ENCODE measurements at places on chromosomes 12 and 14.

- DNase-seq = no peak
Measured at GRCh38 chr14:70269582-70269981, 80.8 kb upstream of the SLC8A3 start.

GRCh38 chr14:100577321-100577985 lies 9.8 kb downstream of the BEGAIN start:
- no peak for DNase-seq

DNA sequence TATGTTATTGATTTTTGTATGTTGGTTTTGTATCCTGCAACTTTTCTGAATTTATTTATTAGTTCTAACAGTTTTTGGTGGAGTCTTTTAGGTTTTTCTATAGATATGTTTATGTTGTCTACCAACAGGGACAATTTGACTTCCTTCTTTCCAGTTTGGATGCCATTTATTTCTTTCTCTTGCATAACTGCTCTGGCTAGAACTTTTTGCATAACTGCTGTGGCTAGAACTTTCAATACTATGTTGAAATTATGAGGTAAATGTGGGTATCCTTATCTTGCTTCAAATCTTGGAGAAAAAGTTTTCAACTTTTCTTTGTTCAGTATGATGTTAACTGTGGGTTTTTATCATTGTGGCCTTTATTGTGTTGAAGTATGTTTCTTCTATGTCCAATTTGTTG lies 39.9 kb upstream of the PLBD1 start:
- no peak for DNase-seq

- DNase-seq = no peak
Measured at GRCh38 chr14:28603606-28604005, 163.0 kb upstream of the FOXG1 start.

- no peak for DNase-seq
Measured at GRCh38 chr14:99426813-99427346, 53.8 kb downstream of the SETD3 start.

GRCh38 chr14:98959410-98959809 lies 312.6 kb downstream of the BCL11B start:
- DNase-seq = no peak

- DNase-seq = no peak
Measured at GRCh38 chr12:26266881-26267280, 71.5 kb downstream of the SSPN start.

DNA sequence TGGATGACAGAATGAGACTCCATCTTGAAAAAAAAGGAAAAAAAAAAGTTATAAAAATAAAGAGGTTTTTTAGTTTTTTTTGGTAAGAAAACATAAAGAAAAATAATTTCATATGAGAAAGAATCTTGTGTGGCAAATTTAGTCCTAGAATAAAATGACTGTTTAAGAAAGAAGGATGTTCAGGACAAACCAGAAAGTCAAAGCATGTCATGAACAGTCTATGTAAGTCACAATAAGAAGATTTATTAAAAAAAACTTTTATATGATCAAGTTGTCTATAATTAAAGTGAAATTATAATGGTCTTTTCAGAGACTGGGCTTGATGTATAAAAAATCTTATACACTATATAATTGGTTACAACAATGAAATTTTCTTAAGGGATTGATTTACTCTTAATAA lies 68.1 kb upstream of the HECTD1 start:
- DNase-seq = no peak

GRCh38 chr14:100107236-100107635 lies 42.0 kb downstream of the EVL start:
- DNase-seq = no peak

DNA sequence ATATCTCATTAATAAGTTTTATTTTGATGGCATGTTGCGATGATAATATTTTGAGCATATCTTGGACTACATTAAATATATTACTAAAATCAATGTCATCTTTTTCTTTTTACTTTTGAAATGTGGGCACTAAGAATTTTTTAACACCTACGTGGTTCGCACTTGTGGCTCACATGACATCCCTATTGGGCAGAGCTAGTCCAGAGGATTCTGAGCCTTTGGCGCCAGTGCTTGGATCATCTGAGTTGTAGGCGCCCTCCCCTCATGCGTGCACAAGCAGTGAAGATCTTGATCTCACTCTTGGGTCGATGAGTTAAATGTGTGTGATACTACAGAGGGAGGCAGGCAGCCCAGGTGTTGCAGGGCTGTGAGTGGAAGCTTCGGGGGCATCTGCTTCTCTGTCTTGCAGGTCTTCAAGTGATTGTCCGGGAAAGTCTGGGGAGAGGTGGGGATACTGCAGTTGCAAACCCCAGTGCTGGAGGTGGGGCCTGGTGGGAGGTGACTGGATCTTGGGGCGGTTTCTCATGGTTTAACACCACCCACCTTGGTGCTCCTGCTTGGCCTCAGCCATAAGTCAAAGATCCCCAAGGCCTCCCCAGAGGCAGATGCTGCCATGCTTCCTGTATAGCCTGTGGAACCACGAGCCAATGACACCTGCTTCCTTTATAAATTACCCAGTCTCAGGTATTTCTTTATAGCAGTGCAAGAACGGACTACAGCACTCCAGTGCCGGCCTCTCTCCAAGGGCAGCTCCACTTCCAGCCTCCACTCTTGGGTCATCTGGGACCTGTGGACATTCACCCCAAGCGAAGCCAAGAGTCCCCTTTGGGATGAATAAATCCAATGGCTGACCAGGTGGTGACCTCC lies 46.1 kb upstream of the PPP2R5C start:
- DNase-seq = no peak

DNA sequence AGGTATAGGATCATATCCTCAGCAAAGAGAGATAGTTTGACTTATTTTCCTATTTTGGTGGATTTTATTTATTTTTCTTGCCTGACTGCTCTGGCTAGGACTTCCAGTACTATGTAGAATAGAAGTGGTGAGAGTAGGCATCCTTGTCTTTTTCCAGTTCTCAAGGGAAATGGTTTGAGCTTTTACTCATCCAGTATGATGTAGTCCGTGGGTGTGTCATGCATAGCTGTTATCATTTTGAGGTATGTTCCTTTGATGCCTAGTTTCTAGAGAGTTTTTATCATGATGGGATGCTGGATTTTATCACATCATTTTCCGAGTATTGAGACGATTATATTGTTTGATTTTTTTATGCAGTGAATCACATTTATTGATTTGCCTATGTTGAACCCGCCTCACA lies 97.2 kb downstream of the MGAT4C start:
- DNase-seq = no peak

GRCh38 chr14:85532374-85533022 lies 2.6 kb downstream of the FLRT2 start:
- DNase-seq = no peak

- DNase-seq = no peak
Measured at GRCh38 chr12:17304503-17305347, 698.8 kb upstream of the LMO3 start.

- no peak for DNase-seq
Measured at GRCh38 chr12:112007945-112008344, 5.0 kb downstream of the TMEM116 start.

- DNase-seq = no peak
Measured at GRCh38 chr12:3622021-3622821, 130.7 kb downstream of the CRACR2A start.

GRCh38 chr12:28993720-28994119 lies 155.4 kb upstream of the FAR2 start:
- no peak for DNase-seq

DNA sequence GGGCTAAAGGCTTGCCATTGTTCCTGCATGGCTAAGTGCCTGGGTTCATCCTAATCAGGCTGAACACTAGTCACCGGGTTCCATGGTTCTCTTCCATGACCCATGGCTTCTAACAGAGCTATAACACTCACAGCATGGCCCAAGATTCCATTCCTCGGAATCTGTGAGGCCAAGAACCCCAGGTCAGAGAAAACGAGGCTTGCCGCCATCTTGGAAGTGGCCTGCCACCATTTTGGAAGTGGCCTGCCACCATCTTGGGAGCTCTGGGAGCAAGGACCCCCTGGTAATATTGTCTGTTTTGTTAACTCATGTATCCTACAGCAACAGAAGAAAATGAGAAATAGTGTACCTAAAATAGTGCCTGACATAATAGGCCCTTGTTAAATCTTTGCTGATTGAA lies 92.7 kb downstream of the ADAMTS20 start:
- no peak for DNase-seq

DNA sequence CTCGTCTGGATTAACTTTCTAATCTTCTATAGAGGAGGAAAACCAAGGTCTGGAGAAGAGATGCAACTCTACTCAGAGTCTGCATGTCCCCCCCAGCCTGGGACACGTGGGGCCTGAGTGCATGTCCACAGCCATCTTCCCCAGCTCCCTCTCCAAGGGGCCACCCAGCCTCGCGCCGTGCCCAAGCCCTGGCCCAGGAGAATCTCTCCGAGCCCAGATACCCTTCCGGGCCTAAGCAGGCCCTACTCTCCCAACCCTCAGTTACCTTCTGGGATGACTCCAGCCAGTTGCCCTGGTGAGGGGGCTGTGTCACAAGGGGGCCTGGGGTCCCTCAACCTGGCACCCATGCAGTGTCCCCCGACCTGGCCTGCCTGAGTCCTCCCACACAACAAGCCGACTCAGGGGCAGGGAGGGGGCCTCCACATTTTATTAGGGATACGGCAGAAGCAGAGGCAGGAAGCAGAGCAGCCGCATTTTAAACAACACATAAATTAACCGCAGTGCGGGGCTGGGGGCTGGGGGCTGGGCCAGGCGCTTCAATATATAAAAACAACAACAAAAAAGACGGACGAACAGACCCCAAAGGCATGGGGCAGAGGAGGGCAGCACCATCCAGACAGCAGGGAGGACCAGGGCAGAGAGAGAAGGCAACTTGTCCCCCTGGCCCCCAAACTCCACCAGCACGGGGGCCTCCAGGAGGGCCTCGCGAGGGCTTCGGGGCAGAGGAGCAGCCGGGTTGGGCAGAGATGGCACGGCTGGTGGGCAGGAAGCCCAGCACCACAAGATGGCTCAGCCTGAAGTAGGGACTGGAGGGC lies 37.3 kb downstream of the NCKAP5L start:
- DNase-seq = no peak

DNA sequence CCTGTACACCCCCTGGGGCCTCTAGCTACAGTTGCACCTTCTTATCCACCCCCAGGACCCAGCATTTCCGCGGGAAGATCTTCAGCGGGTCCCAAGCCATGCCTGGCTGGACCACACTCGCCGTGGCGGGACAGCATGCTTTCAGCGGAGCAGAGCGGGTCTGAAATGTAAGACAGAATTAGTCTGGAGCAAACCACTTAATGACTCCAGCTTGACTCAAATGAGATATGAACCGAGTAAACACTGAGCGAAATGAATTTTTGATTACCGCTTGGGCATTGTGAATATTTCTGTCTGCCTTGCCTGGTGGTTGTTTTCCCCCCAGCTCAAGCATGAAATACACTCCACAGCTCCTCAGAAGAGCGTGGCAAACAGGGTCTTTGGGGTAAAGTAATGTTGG lies 60.8 kb downstream of the SLC24A4 start:
- DNase-seq = no peak

- DNase-seq = no peak
Measured at GRCh38 chr12:81797100-81797499, 38.0 kb upstream of the PPFIA2 start.

GRCh38 chr12:47554046-47554653 lies 151.7 kb downstream of the RPAP3 start:
- no peak for DNase-seq

GRCh38 chr12:101563212-101563611 lies 31.6 kb upstream of the MYBPC1 start:
- no peak for DNase-seq

DNA sequence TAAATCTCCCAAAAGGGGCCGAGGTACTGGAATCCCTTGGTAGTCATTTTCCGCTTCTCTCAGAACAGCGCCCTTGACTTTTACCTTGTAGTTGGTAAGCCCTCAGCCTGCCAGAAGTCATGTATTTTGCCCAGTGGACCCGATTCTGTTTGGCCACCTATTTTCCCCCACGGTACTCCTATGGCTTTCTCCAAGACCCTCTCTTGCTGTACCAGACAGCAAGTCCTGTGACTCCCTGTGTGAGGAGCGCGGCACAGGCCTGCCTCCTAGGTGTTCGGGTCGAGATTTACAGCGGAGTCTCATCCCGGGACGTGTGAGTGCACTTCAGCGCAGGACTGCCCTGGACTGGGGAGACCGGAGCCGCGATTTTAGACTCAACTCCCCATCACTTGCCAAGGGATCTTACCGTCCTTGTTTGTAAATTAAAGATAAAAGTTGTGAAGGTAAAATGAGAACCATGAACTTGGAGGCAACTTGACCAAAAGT lies 1.1 kb upstream of the MBD6 start:
- DNase-seq = no peak

DNA sequence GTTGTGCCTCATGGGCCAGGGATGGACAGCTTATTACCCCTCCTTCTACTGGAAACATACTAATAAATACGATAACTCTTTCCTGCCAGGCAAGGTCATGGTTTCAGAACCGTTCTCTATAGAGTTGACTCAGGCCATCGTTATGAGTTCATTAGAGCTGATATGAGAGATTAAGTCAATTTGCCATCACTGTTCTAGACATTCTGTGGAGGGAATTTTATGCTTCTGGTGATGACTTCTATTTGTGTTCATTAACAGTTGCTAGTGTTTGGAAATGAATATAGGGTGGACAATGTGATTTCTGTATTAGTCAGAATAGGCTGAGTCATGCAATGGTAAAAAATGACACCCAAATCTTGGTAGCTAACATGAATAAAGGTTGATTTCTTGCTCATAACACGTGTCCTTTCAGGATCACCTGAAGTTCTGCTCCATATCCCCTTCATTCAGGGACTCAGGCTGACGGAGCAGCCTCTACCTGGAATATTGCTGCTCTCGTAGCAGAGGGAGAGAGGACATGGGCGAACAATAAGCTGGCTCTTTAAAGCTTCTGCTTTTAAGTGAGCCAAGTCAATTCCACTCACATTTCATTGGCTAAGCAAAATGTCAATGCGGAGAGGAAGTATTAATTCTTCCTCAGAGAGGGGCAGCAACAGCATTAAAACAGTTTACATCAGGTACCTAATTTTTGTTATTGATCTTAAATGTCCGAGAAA lies 18.5 kb upstream of the TBPL2 start:
- DNase-seq = no peak

All from stimulated activated CD4-positive, alpha-beta T cell treated with anti-CD3 and anti-CD28 coated beads, Interleukin-2, amount 100 ng/mL, for 48 hours (primary cell).